T-cell (primary cell): ENCODE measurements at places on chromosomes 7 and 10.

DNA sequence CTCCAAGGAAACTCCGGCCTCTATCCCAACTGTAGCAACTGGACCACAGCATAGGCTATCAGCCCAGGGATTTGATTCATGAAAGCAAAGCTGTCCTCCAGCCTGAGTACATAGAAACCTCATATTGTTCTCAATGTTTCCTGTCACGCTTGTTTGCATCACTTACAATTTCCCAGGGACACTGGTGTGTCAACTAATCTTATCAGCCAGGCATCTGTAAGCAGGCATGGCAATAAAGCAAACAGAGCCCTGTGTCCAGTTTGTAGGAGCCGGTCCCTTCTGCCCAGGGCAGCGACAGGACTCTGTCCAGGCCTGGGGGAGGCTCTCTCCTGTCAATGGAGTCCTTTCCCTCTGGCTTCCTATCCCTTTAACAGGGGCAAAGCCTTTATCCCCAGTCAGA lies 23.0 kb upstream of the CDHR3 start:
- H3K27ac ChIP-seq: no peak overlapping the region
- peaks cover 4% of the 10 kb centered on the region for H3K27me3 ChIP-seq
- H3K4me3 ChIP-seq: no peak overlapping the region
- no peak for DNase-seq

DNA sequence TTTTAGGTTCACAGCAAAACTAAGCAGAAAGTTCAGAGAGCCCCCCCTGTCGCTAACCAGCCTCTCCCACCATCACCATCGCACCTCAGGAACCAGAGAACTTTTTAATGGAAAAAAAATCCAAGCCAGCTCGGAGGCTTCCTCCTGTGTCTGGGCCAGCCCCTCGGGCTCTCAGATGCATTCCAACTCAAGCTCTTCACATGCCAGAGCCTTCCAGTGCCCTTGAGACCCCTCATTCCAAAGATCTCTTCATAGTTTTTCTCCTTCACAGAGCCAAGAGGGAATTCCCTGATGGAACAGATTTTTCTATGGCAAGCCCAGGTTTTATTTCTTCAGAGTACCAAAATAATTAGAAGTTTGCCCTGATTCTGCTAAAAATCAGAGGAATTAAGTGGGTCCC lies 153.4 kb upstream of the LANCL2 start:
- no peaks in the 10 kb centered on the region for H3K36me3 ChIP-seq
- H3K27me3 ChIP-seq: peaks cover 21% of the 10 kb centered on the region
- no peaks in the 10 kb centered on the region for H3K4me1 ChIP-seq
- no peak overlapping the region for H3K27ac ChIP-seq
- no peak overlapping the region for H3K4me3 ChIP-seq

- H3K27ac ChIP-seq: no peak overlapping the region
- peaks cover 4% of the 10 kb centered on the region for H3K4me1 ChIP-seq
- DNase-seq: no peak
- peaks cover 8% of the 10 kb centered on the region for H3K27me3 ChIP-seq
- no peak overlapping the region for H3K4me3 ChIP-seq
- H3K36me3 ChIP-seq: no peaks in the 10 kb centered on the region
Measured at GRCh38 chr10:97827702-97828291, 21.8 kb upstream of the GOLGA7B start.

DNA sequence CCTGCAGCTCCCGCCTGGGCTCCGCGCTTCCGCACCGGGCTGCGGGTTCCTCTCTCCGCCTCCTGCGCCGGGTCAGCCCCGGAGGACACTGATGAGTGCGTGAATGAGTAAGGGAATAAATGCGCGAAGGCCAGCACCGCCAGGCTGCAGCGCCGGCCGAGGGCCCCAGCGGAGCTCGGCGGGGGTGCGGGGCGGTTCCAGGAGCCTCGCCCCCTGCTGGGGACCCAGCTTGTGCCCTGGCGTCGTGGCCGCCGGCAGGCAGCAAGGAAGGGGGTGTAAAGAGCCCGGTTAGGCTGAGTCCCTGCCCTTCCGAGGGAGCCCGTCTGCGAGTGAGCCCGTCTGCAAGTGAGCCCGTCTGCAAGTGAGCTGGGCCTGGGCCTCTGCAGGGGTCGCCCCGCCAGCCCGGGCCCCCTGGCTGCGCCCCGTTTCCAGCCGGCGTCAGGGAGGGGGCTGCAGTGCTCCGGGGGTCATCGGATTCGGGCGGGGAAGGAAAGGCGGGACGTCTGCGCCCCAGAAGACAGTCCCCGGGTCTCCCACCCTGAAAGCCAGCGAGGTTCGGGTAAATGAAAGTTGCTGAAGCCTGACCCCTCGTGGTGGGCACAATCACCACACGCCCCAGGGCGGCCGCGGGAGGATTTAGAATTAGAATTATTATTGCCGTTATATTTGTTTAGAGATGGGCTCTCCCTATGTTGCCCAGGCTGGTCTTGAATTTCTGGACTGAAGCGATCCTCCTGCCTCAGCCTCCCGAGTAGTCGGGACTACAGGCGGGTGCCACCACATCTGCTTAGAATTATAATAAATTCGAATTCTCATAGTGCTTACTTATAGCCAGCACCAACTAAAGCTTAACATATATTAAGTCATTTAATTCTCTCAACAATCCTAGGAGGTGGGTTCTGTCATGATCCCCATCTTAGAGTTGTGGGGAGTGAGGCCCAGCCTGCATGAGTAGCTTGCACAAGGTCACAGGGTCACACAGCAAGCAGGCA lies 8.6 kb upstream of the CRYGN start:
- peaks cover 27% of the 10 kb centered on the region for H3K4me1 ChIP-seq
- H3K27me3 ChIP-seq: peaks cover 22% of the 10 kb centered on the region
- peak; percentile 71 for DNase-seq
- no peaks in the 10 kb centered on the region for H3K36me3 ChIP-seq
- no peak overlapping the region for H3K27ac ChIP-seq

GRCh38 chr10:25747084-25747483 lies 186.9 kb upstream of the MYO3A start:
- no peak overlapping the region for H3K27ac ChIP-seq
- H3K4me1 ChIP-seq: no peaks in the 10 kb centered on the region
- no peaks in the 10 kb centered on the region for H3K27me3 ChIP-seq
- H3K36me3 ChIP-seq: no peaks in the 10 kb centered on the region
- DNase-seq: no peak
- no peak overlapping the region for H3K4me3 ChIP-seq

GRCh38 chr10:62011558-62011957 lies 110.1 kb downstream of the ARID5B start:
- H3K27me3 ChIP-seq: no peaks in the 10 kb centered on the region
- no peak for DNase-seq
- H3K27ac ChIP-seq: no peak overlapping the region
- H3K4me1 ChIP-seq: no peaks in the 10 kb centered on the region
- no peak overlapping the region for H3K4me3 ChIP-seq
- H3K36me3 ChIP-seq: peaks cover 13% of the 10 kb centered on the region

DNA sequence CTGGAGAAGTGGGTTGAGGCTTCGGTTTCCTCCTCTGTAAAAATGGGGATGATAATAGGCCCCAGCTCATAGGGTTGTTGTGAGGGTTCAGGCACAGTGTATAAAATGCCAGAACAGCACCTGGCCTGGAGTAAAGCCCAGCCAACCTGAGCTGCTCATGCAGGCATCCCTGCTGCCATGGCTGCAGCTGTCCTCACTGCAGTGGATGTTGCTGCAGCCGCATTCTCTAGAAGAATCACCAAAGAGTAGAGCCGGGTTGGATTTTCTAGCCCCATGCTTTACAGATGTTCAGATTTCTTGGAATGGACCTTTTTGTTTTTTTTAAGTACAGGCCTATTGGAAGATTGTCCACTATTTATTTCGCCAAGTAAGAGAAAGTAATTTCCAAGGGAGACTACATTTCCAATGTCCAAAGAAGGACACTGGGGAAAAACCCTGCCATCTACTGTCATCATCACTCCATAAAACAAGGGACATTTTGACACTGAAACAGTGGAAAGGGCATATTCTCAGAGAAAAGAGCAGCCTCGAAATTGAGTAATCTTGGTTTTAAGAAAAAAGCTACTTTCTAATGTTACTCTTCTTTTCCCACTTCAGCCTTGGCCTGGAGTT lies 147.5 kb upstream of the TCF7L2 start:
- no peaks in the 10 kb centered on the region for H3K27me3 ChIP-seq
- DNase-seq: no peak

DNA sequence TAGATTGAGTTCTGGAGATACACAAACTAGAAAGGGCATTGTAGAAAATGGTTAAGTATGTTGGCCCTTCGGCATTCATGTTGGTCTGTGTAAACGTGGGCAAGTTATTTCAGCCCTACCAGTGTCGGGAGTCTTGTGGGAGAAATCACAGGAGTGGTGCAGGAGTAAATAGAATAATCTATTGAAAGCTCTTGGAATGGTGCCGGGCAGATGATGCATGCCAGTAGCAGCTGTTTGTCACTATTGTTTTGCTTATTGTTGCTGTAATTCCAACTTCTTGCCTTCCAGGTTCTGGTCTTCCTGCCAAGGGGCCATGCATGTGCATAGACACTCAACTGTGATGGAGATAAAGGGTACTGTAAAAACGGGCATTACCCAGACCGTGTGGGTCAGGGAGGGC lies 259.4 kb downstream of the CAMK1D start:
- no peak for DNase-seq
- no peaks in the 10 kb centered on the region for H3K27me3 ChIP-seq
- peaks cover 22% of the 10 kb centered on the region for H3K4me1 ChIP-seq
- no peak overlapping the region for H3K4me3 ChIP-seq
